Left cardiac atrium (tissue), 4 donors: ENCODE measurements at places on chromosomes 7 and 10. TPM values are rescaled to one million over a fixed set of nuclear protein-coding genes. Genes with fewer than 3 reads are reported as not detected.

DNA sequence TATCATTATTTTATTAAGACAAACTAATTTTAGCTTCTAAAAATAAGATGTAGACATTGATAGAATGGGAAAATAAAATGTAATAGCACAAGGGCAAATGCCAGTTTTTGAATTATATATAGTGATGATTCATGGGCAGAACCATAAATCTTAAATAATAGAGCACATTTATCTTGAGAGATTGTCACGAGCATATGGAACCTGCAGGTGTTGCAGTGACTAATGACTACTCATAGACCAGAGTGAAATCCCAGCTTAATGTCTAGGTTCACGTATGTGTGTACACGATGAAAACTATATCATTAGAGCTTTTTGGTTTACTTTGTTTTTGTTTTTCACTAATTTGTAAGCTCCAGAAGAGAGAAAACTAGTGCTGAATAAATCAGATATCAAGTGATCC is 150.2 kb upstream of the CACNA2D1 start:
- DNase-seq: no peak

The MYOZ1 gene
- 2.1 TPM for total RNA-seq

- DNase-seq: peak; percentile 47
Observed at GRCh38 chr10:100878291-100878910, 34.4 kb upstream of the SLF2 start.

DNA sequence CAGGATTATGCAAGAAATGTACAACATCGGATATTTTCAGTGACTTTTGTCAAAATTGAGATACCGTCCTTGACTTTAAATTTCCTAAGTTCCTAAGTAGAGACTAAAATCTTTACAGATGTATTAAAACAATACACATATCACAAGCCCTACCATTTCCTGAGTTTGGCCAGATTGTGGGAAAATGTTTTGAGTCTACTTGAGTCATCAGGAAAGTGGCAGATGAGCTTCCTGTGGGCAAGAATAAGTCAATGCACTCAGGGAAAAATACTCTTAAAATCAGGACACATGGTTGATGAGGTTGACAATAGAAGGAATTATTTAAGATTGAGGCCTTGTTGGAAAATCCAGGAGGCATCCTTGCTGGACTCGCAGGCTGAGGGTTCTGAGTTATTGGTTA is 162.5 kb downstream of the SNX10 start:
- DNase-seq: no peak

GRCh38 chr10:16518822-16519221 is 2.9 kb downstream of the C1QL3 start:
- DNase-seq: no peak

DNA sequence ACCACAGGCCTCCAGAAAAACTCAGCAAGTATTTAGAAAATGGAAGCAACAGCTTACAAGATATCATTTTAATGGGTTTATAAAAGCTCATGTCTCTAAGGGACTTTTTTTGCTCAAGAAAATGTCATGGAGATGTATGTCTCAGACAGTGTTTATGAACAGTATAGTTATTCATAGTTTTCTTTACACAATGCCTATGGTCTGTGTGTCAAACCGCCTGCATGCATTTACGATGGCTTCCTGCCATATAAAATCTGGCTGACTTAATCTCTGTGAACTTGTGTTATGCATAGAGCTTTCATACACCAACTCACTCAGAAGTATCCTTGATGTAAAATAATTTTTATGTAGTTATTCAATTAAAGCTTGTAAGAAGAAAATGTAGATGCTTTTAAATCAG is 1314.2 kb upstream of the LRRTM3 start:
- no peak for DNase-seq

GRCh38 chr10:79404690-79405131 is 40.7 kb downstream of the ZCCHC24 start:
- peak; percentile 19 for DNase-seq

The LSM8 gene
- total RNA-seq: 22.1 TPM

- no peak for DNase-seq
Observed at GRCh38 chr10:86371691-86372090, 5.1 kb upstream of the GRID1 start.

DNA sequence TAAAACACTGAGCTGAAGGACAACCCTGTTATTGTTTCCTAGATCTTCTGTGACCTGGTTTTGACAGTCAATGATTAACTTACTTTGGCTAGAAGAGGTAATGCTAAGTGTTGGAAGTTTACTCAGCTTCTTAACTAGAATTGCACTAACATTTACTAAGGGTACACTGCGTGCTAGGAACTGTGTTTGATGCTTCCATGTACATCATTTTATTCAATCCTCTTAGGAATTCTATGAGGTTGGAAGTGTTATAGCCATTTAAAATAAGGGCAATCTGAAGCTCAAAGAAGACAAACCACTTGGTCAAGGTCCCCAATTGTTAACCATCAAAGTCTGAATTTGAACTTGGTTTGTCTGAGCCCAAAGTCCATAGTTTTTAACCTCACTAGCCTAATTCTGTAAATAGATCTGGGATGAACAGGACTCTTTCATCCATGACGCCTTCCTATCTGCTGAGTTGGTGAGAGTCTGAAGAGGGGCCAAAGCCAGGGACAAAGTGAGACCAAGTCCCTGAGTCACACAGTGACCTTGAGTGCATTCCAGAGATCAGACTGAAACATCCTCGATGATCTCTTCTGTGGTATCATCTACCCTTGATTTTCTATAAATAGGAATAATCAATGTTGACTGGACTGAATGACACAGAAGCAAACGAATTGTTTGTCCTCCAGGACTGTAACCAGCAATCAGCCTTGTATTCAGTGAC is 29.2 kb upstream of the ZNRF2 start:
- no peak for DNase-seq

The OR2A12 gene
- total RNA-seq: not detected

DNA sequence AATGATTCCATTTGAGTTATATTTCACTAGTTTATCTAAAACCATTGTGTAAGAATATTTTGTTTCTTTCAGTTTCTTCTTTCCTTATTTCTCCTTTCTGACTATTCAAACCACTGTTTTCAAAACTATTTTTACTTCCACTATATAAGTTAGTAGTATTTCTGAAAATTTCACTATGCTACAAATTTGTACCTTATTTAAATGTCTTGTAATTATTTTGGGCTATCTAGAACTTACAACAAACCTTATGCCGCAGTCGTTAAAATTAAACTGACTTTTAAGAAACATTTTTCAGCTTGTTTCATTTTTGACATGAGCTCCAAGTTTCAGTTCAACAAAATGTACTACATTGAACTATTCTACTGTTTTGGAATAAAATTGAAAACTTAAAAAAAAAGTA is 1.8 kb downstream of the TFEC start:
- no peak for DNase-seq

- DNase-seq: no peak
Observed at GRCh38 chr7:111370002-111370401, 192.3 kb downstream of the IMMP2L start.

The BMPER gene
- total RNA-seq: 3.6 TPM

DNA sequence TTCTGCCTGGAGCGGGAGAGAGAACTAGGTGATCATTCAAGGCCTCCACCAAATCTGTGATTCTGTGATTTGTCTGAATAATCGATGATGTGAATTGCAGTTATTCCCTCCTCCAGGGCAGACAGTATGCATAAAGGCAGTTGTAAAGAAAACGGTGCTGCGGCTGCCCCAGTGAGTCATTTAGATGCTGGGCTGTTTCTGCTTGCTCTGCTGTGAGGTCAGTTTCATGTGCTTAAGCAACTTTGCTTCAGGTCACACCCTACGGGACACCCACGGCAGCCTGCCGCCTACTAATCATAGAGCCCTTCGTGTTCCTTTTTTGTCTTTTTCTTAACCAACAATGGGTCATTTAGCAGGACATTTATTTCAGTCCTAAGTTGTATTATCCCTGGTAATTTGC is 158.1 kb upstream of the PITRM1 start:
- peak; percentile 41 for DNase-seq

GRCh38 chr10:104246976-104247375 is 7.7 kb upstream of the GSTO1 start:
- DNase-seq: no peak

DNA sequence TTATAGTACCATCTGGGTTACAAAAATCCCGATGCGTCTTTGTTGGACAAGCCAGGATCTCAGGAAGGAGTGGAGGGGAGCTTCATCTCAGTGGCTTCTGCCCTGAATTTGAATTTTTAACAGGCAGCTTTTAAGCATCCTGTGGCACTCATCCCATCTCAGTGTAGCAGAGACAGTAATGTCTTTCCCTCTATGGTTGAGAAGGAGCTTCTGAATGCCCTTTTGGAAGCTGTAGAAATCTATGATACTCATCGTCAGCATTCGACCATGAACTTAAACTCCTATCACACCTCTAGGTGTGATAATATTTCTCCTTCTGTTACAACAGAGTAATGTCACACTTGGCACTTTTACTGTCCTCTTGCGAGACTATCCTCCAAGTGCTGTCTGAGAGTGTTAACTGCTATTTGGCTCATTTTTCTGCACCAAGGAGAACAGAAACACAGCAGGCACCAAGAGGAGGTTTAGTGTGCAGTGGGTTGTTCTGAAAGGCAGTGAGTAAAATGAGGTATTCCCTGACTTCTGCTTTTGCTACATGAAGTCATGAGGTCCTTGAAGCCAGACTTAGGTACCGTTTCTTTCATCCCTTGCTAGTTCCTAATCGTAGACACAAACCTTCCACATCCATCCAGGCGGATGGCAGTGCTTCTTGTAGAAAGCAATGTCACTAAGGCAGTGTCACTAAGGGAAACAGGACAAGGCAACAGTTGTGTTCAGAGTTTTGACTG is 177.4 kb downstream of the CELF2 start:
- no peak for DNase-seq

The ARHGEF35 gene
- total RNA-seq: 2.3 TPM
